ENCODE measurements at places on chromosomes 6 and 20. TPM values are rescaled to one million over a fixed set of nuclear protein-coding genes. Genes with fewer than 3 reads are reported as not detected.
A peak's percentile ranks its signal among the peaks of the same experiment; 100 is the strongest.

DNA sequence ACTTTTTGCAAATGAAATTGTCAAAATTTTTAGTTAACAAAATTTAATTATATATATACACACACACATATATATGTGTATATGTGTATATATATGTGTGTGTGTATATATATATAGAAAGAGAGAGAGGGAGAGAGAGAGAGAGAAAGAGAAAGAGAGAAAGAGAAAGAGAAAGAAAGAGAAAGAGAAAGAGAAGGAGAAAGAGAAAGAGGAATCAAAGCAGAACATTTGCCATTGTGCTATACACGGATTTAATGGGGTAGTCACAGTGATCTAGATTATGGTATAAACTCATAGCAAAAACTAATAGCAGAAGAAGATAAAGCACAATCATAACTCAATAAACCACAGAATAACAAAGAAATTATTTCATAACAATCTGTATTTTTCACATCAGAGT lies 126.7 kb downstream of the DST start:
- H3K27me3 ChIP-seq: no peaks in the 10 kb centered on the region
- H3K4me3 ChIP-seq: no peak overlapping the region
- no peak overlapping the region for H3K27ac ChIP-seq
- DNase-seq: no peak

DNA sequence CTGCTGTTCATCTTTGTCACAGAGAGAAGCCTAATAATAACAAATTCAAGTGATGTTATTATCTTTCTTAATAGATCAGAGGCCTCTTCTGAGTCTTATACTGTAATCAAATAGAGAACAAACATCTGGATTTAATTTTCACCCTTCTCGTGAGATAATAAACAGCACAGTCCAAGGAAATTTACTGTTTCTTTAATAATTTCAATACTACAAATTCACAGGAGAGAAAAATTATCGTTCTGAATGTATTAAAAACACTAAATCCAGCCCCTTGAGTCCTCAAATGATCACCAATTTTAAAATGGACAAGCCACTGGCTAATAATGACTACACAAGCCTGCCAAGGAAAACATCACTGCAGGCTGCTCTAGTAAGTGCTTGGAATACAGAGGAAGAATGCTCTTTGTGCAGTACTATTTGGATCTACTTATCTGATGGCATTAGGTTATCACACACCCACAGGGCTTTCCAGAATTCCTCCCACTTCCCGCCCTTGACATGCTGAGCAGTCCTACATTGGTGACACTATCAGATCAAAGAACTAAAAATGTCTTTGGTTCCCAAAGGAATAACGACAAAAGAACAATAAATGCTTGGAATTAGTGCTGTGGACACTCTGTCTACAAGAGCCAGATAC lies 38.1 kb downstream of the SYNE1 start:
- H3K4me3 ChIP-seq: no peak overlapping the region
- no peaks in the 10 kb centered on the region for H3K4me1 ChIP-seq
- no peak overlapping the region for H3K27ac ChIP-seq
- no peaks in the 10 kb centered on the region for H3K36me3 ChIP-seq

- H3K27me3 ChIP-seq: no peaks in the 10 kb centered on the region
- H3K27ac ChIP-seq: no peak overlapping the region
- no peak for DNase-seq
- no peaks in the 10 kb centered on the region for H3K36me3 ChIP-seq
These were observed 64.7 kb upstream of the GATA5 start for GRCh38 chr20:62540504-62540903.

KCNB1 gene
- 0.58 TPM for total RNA-seq

DNA sequence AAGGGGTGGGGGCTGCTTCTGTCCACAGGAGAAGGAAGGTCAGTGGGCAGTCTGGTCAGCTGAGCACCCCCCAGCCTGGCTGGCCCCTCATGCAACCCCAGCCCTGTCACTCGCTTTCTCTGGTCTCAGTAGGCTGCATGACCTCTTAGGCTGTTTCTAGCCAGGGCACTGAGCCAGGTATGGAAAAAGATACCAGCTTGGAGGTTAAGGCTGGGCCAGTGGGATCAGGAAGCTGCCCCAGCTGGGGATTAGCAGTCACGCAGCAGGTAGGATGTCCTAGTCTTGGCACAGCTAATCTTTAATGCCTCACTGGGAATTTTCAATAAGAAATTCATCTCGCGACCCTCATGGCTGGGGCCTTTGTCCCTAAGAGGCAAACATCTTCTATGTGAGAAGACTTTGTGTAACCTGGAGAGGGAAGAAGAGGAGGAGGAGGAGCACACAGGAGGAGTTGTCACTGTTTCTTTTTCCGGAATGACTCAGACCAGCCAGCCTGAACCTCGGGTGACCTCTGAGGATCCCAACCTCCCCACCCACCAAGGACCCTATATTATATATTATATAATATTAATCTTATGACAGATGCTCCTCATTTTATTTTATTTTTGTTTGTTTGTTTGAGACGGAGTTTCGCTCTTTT lies 2.4 kb upstream of the BPIFA2 start:
- H3K36me3 ChIP-seq: no peaks in the 10 kb centered on the region
- no peak overlapping the region for H3K4me3 ChIP-seq
- H3K27me3 ChIP-seq: no peaks in the 10 kb centered on the region
- no peaks in the 10 kb centered on the region for H3K4me1 ChIP-seq
- no peak overlapping the region for H3K27ac ChIP-seq

- no peaks in the 10 kb centered on the region for H3K4me1 ChIP-seq
- no peaks in the 10 kb centered on the region for H3K36me3 ChIP-seq
- no peak overlapping the region for H3K27ac ChIP-seq
- no peak overlapping the region for H3K4me3 ChIP-seq
These were observed 18.9 kb upstream of the CCN5 start for GRCh38 chr20:44696315-44696714.

DNA sequence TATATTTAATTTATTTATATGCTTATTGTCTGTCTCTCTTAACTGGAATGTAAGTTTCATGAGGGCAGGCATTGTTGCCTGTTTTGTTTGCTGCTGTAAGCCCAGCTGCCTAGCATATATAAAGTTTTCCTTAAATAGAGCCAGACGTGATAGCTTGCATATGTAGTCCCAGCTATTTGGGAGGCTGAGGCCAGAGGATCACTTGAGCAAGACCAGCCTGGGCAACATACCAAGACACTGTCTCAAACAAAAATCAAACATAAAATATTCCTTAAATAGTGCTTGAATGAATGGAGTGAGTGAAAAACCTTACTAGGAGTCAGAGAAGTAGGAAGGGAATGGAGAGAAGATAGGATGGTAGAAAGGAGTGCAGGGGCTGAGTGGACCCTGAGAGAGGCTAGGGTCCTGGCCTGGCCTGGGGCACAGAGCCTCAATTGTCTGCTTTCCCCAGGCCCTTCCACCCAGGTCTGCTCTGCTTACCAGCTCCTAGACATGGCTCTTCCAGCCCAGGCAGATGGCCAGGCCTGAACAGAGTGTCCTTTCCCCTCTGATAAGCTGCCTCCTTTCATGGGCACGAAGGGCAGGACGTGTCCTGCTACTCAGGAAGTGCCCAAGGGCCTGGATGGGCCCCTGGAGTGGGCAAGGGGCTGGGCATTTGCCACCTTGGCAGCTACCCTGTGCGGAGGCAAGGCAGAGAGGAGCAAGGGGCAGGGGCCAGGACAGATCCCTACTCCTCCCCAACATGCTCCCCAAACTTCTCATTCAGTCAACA lies 17.7 kb upstream of the BAK1 start:
- no peaks in the 10 kb centered on the region for H3K27me3 ChIP-seq
- no peak overlapping the region for H3K27ac ChIP-seq
- H3K4me3 ChIP-seq: no peak overlapping the region
- H3K4me1 ChIP-seq: peaks cover 17% of the 10 kb centered on the region
- DNase-seq: no peak
- H3K36me3 ChIP-seq: no peaks in the 10 kb centered on the region

LY6G5C gene
- 3.0 TPM for total RNA-seq

GRCh38 chr6:54274383-54274782 lies 33.9 kb upstream of the TINAG start:
- no peaks in the 10 kb centered on the region for H3K4me1 ChIP-seq
- no peaks in the 10 kb centered on the region for H3K27me3 ChIP-seq
- H3K27ac ChIP-seq: no peak overlapping the region
- H3K4me3 ChIP-seq: no peak overlapping the region
- H3K36me3 ChIP-seq: no peaks in the 10 kb centered on the region

- no peaks in the 10 kb centered on the region for H3K36me3 ChIP-seq
- peak; percentile 6 for DNase-seq
- no peak overlapping the region for H3K27ac ChIP-seq
- no peaks in the 10 kb centered on the region for H3K4me1 ChIP-seq
- H3K27me3 ChIP-seq: peaks cover 3% of the 10 kb centered on the region
These were observed 11.1 kb downstream of the CDH4 start for GRCh38 chr20:61263084-61263695.

DNA sequence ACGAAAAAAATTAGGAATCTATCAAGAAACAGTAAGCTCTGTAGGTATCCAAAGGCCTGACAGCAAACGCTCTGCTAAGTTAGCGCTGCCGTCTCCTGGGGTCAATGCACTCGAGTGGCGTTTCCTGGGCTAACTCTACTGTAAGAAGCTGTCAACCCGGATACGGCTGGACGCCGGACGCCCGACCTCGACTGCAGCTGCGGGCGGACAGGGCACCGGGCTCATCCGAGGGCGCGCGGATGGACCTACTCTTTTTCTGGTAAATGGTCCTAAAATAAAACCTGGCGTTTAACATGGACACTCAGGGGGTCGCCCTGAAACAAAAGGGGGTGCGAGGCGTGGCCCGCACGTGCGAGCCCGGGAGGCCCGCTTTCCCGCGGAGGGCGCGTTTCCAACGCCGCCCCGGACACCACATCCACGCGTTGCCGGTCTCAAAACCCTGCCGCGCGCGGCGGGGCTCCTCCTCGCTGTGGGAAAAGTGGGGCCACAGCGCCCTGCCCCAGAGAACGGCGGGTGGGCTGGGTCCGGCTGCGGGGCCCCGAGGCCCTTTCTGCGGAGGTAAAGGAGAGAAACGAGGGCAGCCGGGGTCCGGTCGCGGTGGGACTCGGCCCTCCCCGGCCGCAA lies 537 bp downstream of the TCP1 start:
- H3K27ac ChIP-seq: peak overlapping the region; percentile 94
- H3K27me3 ChIP-seq: no peaks in the 10 kb centered on the region
- H3K4me3 ChIP-seq: peak overlapping the region; percentile 98
- peaks cover 15% of the 10 kb centered on the region for H3K4me1 ChIP-seq

ADGB gene
- not detected for total RNA-seq

- H3K4me3 ChIP-seq: no peak overlapping the region
- H3K27ac ChIP-seq: no peak overlapping the region
- no peaks in the 10 kb centered on the region for H3K27me3 ChIP-seq
- no peak for DNase-seq
- H3K4me1 ChIP-seq: no peaks in the 10 kb centered on the region
These were observed 9.8 kb downstream of the ZNF335 start for GRCh38 chr20:45962031-45962755.

GRCh38 chr6:132443206-132443605 lies 41.9 kb upstream of the MOXD1 start:
- H3K27me3 ChIP-seq: no peaks in the 10 kb centered on the region
- no peak overlapping the region for H3K4me3 ChIP-seq
- H3K27ac ChIP-seq: no peak overlapping the region
- no peak for DNase-seq
- no peaks in the 10 kb centered on the region for H3K4me1 ChIP-seq
- H3K36me3 ChIP-seq: no peaks in the 10 kb centered on the region

DEF6 gene
- total RNA-seq: 225 TPM

PRDM13 gene
- total RNA-seq: not detected

ELOVL2 gene
- not detected for total RNA-seq

GRCh38 chr6:69294407-69294806 lies 502.4 kb downstream of the LMBRD1 start:
- H3K27me3 ChIP-seq: no peaks in the 10 kb centered on the region
- no peak overlapping the region for H3K27ac ChIP-seq
- no peaks in the 10 kb centered on the region for H3K36me3 ChIP-seq
- no peak for DNase-seq

DNA sequence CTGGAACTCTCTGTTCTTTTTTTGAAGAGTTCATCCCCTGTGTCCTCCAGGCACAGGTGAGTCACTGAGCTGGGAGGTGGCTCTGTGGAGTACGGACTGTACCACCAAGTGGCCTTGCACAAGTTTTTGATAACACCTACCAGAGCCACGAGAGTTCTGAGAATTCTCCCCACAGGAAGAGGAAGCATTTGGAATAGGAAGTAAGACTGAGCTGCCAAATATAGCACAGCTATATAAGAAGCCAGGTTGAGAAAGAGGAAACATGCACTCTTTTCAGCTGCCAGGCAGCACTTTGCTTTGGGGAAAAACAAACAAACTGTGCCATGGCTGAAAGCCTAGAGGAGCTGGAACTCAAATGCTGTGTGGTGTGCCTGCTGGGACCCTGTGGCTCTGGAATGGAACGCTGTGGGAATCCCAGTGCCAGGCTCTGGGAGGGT lies 70.8 kb upstream of the RIPOR2 start:
- peaks cover 50% of the 10 kb centered on the region for H3K4me1 ChIP-seq
- no peaks in the 10 kb centered on the region for H3K27me3 ChIP-seq
- peak overlapping the region; percentile 27 for H3K4me3 ChIP-seq
- DNase-seq: peak; percentile 40

FGD2 gene
- total RNA-seq: 71.9 TPM

KHDC1 gene
- total RNA-seq: 0.46 TPM

- H3K4me1 ChIP-seq: no peaks in the 10 kb centered on the region
- no peak overlapping the region for H3K27ac ChIP-seq
- no peaks in the 10 kb centered on the region for H3K36me3 ChIP-seq
- no peaks in the 10 kb centered on the region for H3K27me3 ChIP-seq
- H3K4me3 ChIP-seq: no peak overlapping the region
These were observed 158.0 kb upstream of the BMP5 start for GRCh38 chr6:56033401-56033800.

DNA sequence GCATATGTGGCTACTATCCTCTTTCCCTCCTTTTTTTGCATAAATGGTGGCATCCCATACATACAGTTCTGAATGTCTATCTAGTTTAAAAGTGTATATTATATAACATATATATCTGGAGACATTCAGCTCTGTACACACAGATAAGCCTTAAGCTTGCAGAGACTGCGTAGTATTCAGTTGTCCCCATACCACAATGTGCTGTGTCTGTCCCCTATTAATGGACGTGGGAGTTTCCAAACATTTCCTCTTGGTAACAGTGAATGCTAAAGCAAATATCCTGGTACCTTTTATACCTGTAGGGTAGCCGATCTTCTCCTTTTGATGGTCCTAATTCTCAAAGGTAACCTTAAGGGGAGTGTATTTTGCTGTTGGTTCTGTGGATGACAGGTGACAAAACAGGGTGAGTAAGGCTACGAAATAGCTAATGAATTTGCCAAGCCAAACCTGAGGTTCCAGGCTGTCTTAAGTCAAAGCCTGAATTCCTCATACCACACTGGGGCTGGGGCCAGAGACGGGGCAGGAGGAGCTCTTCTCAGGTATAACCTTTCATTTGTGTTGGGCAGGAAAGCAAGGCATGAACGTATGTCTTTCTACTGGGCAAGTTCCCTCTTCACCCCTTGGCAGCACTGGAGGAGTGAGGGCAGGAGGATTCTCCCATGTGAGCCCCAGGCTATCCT lies 7.8 kb upstream of the C2 start:
- DNase-seq: no peak
- H3K27me3 ChIP-seq: no peaks in the 10 kb centered on the region
- no peak overlapping the region for H3K4me3 ChIP-seq
- no peaks in the 10 kb centered on the region for H3K4me1 ChIP-seq

GRCh38 chr6:112877134-112878100 lies 530.3 kb downstream of the RFPL4B start:
- H3K27me3 ChIP-seq: no peaks in the 10 kb centered on the region
- DNase-seq: no peak
- no peaks in the 10 kb centered on the region for H3K36me3 ChIP-seq
- no peak overlapping the region for H3K27ac ChIP-seq

PHACTR3 gene
- not detected for total RNA-seq

RAD21L1 gene
- total RNA-seq: 0.64 TPM

IYD gene
- total RNA-seq: not detected

Data from naive thymus-derived CD4-positive, alpha-beta T cell (primary cell).